ENCODE measurements at places on chromosomes 3 and 15.
A peak's percentile ranks its signal among the peaks of the same experiment; 100 is the strongest.

DNA sequence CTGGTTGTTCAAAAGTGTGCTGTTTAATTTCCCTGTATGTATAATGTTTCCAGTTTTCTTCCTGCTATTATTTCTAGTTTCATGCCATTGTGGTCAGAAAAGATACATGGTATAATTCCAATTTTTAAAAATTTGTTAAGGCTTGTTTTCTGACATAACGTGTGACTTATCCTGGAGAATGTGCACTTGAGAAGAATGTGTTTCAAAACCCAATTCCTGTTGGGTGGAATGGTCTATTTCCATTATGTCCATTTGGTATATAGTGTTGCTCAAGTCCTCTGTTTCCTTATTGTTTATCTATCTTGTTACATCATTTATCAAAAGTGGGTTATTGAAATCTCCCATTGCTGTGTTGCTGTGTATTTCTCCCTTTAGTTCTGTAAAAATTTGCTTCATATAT is 215.4 kb downstream of the GREM1 start:
- DNase-seq: no peak

- DNase-seq: no peak
Observed at GRCh38 chr15:81419332-81419943, 45.4 kb upstream of the TMC3 start.

DNA sequence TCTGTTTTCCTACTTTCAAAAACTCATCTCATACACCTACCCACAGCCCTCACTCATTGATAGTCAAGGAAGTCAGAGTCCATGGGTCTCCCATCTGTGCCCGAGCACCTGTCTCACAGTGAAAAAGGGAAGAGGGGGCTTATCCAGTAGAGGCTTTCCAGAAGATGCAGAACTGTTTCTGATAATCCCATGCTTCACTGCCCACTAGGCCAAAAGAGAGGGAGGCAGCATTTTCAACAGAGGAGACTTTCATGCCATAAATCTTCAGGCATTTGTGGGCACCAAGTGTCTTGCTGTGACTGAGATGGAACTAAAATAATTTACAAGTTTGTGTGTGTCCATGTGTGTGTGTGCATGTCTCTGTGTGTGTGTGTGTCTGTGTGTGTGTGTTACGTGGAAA is 117.9 kb upstream of the PHLDB2 start:
- DNase-seq: no peak

- no peak for DNase-seq
Observed at GRCh38 chr15:42138968-42139386, 17.5 kb downstream of the PLA2G4F start.

DNA sequence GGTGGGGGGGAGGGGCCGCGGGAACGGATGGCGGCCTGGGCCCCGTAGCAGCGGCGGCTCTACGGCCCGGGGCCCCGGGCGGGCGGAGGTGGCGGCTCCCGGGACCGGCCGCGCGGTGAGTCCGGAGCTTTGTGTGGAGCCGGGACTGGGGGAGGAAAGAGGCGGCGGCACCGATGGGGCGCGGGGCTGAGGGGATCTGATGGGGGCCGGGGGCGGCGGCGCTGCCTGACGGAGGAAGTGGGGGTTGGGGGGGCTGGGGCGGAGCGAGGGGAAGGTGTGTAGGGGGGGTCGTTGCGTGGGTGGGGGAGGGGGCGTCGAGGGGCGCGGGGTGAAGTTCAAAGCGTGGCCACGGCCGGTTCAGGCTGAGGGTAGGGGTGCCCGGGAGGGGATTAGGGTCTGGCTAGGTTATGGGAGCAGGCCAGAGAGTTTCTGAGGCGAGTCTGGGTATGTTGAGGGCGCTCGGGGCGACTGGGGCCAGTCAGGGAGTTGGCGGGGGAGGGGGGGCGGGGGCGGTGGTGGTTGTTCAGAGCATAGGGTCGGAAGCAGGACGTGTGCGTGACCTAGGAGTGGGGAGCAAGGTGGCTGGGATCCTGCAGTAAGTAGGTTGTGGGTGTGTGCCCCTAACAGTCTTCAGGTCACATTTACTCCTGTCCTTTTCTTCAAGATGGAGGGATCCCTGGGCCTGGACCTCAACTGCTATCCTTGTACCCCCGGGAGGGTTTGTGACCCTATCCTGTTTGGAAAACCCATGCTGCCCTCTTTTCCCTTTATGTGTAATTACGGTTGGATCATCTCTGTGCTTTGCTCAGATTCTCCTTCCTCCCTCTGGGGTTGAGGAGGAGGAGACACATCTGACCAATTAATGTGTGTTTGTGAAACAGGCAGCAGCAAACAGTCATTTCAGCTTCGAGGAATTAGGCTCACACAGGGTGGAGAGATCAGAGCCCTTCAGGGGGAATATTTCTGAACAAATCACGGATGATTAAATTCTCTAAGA is 644 bp downstream of the ZNF609 start:
- peak; percentile 62 for DNase-seq

DNA sequence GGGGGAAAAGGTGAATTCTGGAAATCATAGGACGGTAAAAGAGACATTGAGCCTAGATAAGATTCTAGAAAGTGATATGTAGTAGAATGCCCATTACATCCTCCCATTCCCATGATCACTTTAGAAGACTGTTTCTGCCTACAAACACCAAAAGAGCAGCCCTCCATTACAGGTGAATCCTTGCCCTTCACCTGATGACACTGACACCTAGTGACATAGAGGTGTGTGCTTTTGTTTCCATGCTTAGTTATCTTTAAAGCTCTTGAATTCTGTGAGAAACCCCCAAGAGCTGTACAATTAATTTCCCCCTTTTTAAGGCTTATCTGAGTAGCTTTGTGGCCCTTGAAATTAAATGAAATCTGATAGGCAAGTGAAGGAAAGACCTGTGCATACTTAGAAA is 8.3 kb upstream of the BBX start:
- no peak for DNase-seq

DNA sequence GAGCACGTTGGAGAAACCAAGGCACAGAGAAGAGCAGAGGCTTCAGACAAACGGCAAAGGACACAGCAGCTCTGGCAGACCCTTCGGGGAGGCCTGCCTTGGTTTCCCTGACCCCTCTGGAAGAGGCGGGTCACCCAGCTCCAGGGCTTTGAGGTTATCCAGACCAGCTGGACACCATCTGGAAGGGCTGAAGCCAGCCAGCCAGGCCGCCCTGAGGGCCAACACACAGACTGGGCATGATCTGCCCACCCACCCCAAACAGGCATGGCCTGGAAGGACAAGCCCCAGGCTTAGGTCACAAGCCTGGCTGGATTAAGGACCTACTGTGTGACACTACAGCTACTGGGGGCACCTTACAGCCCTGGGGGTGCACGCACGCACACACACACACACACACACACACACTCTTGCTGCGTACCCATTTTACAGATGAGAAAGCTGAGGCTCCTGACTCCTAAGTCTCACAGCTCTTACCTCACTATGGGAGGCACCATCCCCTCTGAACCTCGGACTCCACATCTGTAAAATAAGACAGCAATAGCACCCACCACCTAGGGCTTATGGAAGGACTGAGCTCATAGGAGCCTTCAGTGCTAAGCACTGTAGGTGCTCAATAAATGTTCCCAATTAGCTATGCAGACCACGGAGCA is 10.8 kb downstream of the PLXND1 start:
- DNase-seq: no peak

GRCh38 chr15:94059013-94059587 is 172.3 kb upstream of the MCTP2 start:
- no peak for DNase-seq

GRCh38 chr3:20325563-20325962 is 139.6 kb upstream of the SGO1 start:
- DNase-seq: no peak

- no peak for DNase-seq
Observed at GRCh38 chr15:48905847-48906246, 27.9 kb downstream of the EID1 start.

DNA sequence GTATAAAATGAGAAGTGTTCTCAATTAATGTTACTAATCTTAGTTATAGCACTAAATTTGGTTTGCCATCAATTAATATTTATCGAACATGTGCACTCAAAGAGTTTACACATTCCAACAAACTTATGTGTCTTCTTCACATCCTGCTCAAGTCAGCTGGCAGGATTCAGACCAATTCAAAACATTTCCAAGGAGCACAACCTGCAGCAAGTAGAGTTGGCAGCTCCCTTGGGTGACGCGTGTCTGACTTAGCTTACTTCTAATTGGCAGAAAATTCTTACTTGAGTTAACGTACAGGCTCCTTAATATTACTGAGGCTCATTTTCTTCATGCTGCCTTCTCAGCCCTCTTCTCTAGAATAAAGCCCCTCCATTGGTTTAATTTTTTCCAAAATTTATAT is 110.4 kb upstream of the PFN2 start:
- no peak for DNase-seq

All from CD4-positive, alpha-beta T cell treated with Interleukin-2 at 100 ng/mL for 4 hours (primary cell).